ENCODE measurements at places on chromosomes 3 and 15.

GRCh38 chr3:123642182-123642956, 57.5 kb upstream of the HACD2 start:
- peak; percentile 77 for DNase-seq

- no peak for DNase-seq
These were observed 13.8 kb downstream of the THSD4 start for GRCh38 chr15:71128939-71129562.

DNA sequence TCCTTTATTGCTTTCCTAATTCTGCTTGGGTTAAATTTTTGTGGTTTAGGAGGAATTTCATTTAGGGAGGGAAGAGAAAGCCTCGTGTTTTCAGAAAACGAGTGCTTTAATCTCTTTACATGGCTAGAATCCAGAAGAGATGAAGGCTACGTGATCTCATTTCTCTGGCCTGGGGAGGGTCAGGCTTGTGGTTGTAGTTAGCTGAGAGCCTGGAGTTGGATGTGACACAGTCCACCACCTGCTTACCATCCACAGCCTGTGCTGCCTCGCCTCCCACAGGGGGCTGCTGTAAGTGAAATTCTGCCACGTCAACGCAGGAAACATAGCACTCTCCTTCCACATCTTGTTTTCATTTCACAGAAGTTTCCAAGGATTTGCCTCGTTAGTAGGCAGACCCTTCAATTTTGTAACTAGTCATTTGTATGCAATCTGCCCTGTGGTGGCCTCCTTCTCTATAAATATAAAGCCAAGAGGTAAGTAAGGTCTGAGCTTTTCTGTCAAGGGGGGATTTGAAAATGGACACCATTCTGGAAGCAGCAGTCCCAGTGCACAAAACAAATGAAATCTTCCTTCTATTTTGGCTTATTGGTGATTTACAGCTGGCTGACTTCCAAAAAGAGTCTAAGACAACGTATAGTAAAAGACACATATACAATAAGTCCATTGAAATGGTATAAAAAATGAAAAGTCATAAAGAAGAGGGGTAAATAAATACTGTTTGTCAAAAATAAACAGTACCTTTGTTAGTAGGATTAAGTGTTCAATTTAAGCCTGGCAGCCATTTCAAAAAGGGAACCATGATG, 3.4 kb downstream of the GXYLT2 start:
- no peak for DNase-seq

- DNase-seq = no peak
These were observed 2.1 kb upstream of the CNBP start for GRCh38 chr3:129185783-129186182.

DNA sequence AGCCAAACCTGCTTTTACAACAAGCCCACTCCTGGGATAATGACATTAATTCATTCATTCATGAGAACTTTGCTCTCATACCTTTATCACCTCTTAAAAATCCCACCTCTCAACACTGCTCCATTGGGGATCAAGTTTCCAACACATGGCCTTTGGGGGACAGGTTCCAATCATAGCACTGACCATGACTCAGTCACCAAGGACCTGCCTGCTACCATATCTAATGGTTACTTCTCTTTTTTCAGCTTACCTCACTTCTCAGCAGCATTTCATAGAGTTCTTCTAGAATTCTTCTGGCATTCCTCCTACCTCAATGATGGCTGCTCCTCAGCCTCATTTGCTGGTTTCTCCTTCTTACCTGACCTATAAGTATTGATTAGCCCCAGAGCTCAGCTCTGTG, 36.9 kb upstream of the RYK start:
- DNase-seq = no peak

GRCh38 chr3:151047636-151048035, 37.8 kb upstream of the MED12L start:
- DNase-seq = no peak

- DNase-seq = no peak
These were observed 5.2 kb downstream of the TBC1D2B start for GRCh38 chr15:78072080-78072892.

GRCh38 chr3:97927704-97928103, 44.5 kb downstream of the RIOX2 start:
- peak; percentile 17 for DNase-seq

DNA sequence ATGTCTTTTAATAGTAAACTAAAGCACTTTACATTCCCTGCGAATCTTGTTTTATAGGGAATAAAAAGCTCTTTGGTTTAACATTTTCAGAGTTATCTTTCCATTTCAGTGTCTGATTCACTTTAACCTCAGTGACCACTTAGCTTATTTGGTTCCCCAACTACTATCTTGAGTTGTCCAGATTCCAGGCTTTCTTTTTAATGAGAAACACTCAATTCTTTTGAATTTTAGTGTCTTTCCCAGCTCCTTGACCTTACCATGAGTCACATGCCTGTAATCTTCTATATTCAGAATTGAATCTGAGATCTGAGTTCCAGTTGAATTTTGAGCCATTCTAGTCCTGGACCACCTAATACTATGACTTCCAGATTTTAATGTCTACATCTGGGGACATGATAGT, 144.4 kb downstream of the KCNAB1 start:
- DNase-seq = no peak

DNA sequence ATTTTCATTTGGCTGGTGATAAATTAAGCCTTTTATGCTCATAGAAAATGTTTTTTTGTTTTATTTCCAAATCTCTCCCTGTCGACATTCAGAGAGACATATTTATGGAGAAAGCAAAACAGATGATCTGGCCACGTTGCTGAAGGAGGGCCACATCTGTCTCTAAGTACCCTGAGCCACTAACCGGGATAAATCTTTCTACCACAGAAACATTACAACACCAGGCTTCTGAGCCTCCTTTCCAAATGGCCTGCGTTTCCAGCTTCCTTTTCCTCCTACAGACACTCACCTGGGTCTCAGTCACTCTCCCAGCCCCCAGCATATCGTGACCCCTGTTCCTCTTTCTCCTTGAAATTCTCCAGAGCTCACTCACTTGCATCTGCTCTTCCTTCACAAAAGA, 161.0 kb downstream of the ARRDC4 start:
- no peak for DNase-seq

GRCh38 chr15:99711625-99712024, 21.6 kb downstream of the LYSMD4 start:
- no peak for DNase-seq

DNA sequence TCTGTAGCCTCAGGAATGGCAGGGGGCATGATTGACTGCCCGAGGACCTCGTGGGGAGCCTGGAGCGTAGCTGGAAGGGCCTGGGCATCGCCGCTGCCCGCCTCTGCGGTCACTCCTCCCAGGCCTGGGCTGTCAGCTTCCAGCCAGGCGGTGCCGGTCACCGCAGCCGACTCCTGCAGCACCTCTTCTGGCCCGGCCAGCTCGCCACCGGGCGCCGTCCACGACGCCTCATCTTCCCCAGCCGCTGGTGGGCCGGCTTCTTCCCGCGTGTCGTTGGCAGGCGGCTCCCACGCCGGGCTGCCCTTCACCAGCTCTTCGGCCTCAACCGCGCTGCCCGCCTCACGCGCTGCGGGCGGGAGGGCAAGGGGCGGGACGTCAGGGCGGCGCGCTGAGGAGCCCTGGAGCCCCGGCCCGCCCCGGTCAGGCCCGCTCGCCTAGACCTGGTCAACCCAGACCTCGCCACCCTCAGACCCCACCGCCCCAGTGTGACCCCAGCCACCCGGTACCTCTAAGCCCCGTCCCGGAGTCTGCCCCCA, 1.0 kb downstream of the CSPG5 start:
- DNase-seq = no peak

DNA sequence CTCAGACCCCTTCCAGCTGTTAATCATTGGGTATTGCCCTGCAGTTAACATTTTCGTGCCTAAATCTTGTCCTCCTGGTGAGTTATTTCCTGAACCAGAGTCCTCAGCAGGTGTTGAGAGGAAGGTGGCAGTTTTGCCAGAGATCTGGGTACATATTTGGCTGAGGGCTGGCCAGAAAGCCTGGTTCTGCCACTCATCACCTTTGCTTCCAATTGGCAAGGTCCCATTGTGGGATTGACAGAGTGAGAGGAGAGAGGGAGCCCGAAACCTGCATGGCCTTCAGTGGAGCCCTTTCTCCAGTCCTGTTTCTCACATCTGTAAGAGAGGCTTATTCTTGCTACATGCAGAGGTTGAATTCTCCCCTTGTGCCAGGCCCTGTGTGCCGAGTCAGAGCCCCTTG, 8.9 kb upstream of the TKT start:
- no peak for DNase-seq

GRCh38 chr3:94372026-94372425, 309.2 kb downstream of the NSUN3 start:
- DNase-seq = no peak

- DNase-seq = no peak
These were observed 12.8 kb downstream of the TMEM62 start for GRCh38 chr15:43146184-43146583.

- no peak for DNase-seq
These were observed 78.1 kb downstream of the AGBL1 start for GRCh38 chr15:86157606-86158293.

GRCh38 chr15:37820380-37821128, 113.9 kb upstream of the TMCO5A start:
- peak; percentile 59 for DNase-seq

- DNase-seq = no peak
These were observed 501.4 kb upstream of the NR2F2 start for GRCh38 chr15:95829062-95829461.

Measured in NCI-H1694 treated with DMSO at 0.1 percent for 48 hours (cell line).